Naive B cell (primary cell): ENCODE measurements at places on chromosomes 11 and 22.

DNA sequence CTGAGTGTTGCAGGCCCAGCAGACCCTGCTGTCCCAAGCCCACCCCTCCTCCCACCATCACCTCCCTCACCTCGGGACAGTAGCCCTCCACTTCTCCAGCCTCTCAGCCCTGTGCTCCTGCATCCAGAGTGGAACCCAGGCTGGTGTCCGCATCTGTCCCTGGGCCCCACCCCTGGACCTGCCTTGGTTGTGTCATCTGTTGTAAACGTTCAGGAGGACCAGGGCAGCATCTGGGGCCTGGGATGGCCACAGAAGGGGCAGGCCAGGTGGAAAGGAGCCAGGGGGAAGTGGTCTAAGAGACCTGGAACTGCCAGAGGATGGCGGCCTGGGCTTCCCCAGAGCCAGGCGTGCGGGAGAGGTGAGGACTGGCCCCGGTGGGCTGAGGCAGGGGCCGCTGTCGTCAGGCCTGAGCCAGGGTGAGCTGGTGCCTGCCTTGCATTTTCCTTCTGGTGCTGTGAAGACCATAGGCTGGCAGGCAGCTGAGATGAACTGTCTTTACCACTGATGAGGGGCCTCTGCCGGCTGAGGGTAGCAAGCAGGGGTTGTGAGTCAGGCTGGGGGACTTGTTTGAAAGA lies 26.1 kb upstream of the MGAT3 start:
- DNase-seq, result no peak

DNA sequence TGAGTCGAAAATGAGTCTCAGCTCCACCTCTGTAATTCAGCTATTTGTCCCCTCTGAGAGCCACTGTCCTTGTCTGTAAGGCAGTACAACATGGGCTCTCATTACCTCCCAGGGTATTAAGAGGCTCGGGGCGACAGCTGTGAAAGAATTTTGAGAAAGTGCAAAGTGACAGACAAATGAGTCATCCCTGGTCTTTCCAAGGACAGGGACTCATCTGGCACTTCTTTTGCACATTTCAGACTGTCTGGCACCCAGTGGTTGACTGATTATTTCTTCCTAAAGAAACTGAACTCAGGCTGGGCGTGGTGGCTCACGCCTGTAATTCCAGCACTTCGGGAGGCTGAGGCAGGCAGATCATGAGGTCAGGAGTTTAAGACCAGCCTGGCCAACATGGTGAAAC lies 62.1 kb upstream of the ARFGAP3 start:
- no peak for DNase-seq

GRCh38 chr22:38966942-38967341 lies 9.5 kb downstream of the APOBEC3A start:
- no peak for DNase-seq

DNA sequence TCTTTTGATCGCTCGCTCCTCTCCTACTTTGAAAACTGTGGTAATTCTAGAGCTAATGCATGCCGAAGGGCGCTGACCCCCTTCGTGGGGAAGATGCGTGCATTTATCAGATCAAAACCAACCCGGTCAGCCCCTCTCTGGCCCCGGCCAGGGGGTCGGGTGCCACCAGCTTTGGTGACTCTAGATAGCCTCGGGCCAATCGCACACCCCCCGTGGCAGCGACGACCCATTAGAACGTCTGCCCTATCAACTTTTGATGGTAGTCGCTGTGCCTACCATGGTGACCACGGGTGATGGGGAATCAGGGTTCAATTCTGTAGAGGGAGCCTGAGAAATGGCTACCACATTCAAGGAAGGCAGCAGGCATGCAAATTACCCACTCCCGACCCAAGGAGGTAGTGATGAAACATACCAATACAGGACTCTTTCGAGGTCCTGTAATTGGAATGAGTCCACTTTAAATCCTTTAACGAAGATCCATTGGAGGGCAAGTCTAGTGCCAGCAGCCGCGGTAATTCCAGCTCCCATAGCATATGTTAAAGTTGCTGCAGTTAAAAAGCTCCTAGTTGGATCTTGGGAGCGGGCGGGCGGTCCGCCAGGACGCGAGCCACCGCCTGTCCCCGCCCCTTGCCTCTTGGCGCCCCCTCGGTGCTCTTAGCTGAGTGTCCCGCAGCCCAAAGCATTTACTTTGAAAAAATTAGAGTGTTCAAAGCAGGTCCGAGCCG lies 3898.2 kb upstream of the OR11H1 start:
- no peak for DNase-seq

- DNase-seq, result no peak
Observed at GRCh38 chr22:19004471-19004870, 68.4 kb upstream of the PRODH start.

DNA sequence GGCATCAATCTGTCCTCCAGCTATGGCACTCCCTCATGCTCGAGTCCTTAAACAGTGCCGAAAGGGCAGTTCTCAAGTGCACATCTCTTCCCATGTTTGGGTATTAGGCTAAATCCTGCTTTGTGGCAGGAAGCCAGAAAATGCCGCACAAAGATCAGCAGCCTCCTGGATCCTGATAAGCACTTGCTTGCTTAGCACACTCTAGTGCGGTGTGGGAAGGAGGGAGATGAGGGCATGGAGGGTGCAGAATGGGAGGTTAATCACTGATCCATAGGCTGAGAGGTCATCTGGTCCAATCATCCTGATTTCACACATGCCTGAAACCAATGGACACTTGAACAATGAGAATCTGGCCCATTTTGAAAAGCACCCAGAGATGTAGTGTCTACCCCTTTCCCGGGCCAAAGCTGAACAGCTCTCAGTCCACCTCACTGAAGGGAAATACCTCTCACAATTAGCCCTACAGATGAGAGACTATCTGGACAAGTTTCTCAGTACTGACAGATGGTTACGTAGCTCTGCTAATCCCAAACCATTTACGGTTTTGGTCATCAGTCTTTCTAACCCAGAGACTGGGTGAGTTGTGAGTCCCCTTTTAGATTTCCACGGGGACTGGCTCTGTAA lies 29.8 kb upstream of the CHRM4 start:
- DNase-seq, result no peak

DNA sequence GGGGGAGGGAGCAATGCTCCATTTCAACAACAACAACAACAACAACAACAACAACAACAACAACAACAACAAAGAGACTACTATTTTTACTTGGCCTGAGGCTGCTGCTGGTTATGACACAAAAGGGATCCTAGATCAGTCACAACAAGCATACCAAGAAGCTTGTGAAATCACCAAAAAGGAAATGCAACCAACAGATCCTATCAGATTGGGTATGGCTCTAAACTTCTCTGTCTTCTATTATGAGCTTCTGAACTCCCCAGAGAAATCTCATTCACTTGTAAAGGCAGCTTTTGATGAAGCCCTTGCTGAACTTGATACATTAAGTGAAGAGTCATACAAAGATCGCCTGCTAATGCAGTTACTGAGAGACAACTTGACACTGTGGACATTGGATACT lies 10.5 kb upstream of the MS4A2 start:
- DNase-seq, result no peak

DNA sequence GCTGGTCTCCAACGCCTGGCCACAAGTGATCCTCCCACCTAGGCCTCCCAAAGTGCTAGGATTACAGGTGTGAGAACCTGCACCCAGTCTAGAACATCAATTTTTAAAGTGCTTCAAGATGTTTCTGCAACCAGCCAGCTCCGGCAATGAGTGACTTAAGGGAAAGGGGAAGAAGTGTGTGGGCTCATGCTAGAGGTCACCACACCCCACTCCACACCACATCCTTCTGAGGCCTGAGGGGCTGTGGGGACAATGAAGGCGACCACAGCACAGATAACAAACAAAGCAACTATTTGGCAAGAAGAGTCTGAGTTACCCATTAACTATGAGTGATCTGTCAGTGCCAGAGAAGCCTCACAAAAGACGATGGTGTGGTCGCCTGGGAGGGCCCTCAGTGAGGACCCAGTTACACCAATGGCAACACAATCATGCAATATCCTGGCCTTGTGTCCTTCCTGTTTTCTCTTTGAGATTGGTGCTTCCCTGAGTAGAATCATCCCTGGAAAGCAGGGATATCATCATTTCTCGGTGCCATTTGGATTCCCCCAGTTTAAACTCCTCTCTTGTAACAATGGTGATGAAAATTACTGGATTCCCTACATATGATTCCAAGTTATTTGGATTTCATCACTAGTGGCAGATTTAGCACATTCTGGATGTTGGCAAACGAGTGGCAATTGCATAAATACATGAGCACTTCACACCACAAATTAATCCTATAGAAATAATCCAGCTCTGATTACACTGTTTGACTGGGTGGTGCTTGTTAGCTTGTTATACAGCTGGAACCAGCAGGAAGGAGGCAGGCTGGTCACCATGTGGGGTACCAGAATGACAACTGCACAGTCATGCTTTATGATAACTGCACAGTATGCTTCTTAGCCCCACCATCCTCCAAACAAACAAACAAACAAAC lies 18.4 kb downstream of the ABTB2 start:
- no peak for DNase-seq

- DNase-seq, result peak; percentile 39
Observed at GRCh38 chr22:23263651-23264555, 83.6 kb downstream of the BCR start.

DNA sequence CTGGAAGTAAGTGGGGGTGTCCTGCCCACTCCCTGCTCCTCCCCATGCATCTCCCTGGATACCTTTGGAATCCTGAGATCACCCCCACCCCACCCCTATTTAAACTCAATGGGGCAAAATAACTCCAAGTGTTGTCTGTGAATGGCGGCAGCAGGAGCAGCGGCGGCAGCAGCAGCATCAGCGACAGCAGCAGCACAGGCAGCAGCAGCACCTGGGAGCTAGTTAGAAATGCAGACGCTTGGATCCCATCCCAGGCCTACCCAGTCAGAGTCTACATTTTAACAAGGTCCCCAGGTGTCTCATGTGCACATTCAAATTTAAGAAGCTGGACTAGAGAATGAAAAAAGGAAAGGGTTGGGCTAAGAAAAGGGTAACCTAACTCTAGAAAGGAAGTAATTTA lies 82.6 kb downstream of the SEZ6L start:
- DNase-seq, result no peak

GRCh38 chr11:28142724-28143123 lies 34.5 kb downstream of the METTL15 start:
- DNase-seq, result no peak

DNA sequence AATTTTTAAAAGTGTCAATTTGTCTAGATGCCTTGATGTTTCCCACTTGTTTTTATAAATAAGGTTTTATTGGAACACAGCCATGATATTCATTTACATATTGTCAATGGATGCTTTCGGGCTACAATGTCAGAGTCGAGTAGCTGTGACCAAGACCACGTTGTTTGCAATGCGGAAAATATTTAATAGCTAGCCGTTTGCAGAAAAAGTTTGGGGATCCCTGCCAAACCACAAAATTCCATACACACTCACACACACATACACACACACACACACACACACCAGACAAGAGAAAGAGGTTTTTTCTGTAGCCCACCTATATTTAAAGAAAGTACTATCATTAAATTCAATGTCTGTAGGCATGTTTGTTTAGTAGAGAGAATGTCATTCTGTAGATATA lies 58.3 kb downstream of the TYR start:
- DNase-seq, result no peak

DNA sequence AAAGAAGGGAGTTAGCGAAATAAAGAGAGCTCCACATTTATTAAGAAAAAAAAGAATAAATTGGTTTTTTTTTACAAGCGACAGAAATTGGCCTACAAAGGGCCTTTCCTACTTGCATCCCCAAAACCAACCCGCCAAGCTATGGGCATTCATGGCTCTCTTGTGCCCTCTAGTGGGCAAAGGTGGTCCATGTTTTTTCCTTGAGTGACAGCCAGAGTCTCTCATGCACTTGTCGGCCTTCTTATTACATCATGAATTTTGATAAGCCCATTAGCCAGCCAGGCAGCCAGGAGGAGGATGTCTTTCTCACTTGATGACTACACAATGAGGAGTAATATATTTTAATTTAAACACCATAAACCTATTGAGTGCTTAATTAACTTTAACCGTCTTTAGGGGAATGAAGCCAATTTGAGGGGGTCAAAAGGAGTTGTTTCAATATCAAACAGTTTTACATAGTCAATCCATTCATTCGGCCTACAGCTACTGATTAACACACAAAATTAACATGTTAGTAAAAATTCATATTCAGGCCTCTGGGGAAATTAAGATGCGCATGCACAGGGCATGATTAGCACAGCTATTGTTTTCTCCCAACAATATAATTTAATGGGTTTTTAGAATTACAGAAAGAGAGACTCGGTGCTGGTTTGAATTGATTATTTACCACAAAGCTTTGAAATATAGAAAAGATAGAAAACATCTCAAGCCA lies 85.5 kb downstream of the RCN1 start:
- DNase-seq, result peak; percentile 64

DNA sequence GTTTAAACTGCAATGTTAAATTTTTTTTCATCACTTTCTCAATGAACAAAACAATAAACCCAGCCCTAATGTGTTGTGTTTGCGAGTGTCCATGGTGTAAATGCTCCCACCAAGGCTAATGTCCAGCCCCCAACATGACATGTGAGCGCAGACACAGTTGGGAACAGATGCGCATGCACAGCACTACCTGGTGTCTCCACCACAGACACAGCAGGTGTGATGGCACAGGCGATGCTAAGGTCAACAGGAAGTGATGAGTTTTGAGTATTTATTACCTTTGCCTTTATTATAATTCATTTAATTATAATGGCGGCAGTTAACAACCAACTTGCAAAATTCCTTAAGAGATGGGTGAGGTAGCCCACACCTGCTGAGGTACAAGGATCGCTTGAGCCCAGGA lies 42.9 kb downstream of the MICAL3 start:
- DNase-seq, result no peak

DNA sequence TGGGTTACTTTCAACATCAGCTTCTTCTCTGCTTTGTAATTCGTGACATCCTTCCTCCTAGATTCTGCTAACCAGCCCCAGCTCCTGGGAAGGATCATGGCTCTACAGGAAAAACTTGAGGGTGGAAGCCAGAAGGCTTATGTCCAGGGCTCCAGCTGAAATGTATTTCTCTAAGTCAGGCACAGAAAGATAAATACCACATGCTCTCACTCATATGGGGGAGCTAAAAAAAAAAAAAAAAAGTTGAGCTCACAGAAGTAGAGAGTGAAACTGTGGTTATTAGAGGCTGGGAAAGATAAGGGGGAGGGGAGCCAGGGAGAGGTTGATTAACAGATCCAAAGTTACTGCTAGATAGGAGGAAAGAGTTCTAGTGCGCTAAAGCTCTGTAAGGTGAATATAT lies 74.9 kb downstream of the DSCAML1 start:
- DNase-seq, result no peak
